ENCODE measurements at places on chromosomes 1 and 21.
A peak's percentile ranks its signal among the peaks of the same experiment; 100 is the strongest.

- no peak for DNase-seq
Observed at GRCh38 chr21:29084372-29084771, 10.9 kb upstream of the CCT8 start.

DNA sequence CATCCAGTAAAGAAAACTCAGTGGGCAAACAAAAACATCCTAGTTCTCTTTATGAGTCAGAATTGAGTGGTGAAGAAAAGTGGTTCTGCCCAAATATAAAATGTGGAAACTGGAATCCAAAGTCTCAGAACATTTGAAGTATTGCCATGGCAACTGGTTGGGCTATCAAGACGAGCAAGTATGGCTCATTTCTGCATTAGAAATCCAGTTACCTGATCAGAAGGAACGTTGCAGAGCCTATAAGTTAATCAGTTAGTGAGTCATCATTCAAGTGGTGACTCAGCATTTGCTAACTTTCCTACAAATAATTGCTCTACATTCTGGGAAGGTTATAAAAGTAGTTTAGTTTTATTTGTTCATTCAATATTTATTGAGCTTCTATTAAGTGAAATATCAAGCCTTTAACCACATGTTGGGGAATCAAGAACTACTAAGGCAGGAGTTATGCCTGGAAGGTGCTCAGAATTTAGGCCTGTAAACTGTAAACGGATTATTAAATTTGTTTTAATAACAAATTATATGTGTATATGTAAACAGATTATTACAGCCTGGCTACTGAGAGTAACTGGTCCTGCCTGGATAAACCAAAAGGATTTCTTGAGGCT is 104.3 kb downstream of the PAPPA2 start:
- DNase-seq = no peak

DNA sequence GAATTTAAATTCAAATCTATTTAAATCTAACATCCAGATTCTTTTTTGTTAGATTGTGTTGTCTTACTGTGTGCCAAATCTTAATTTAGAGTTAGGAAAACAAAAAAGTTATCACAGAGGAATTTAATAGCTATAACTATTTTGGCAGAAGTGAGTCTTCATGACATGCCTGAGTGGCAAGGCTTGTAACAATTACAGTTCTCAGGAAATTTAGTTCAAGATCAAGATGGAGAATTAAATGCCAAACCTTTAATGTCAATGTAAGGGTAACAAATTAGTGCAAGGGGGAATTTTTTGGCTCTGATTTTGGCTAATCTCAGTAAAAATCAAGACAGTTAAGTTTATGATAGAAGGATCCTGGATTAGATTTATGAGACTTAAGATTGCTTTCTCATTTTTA is 58.4 kb downstream of the GDAP2 start:
- no peak for DNase-seq

- no peak for DNase-seq
Observed at GRCh38 chr1:55555956-55556725, 341.0 kb upstream of the USP24 start.

- no peak for DNase-seq
Observed at GRCh38 chr1:3578433-3578805, 32.9 kb downstream of the MEGF6 start.

- peak; percentile 39 for DNase-seq
Observed at GRCh38 chr1:32876341-32877210, 5.9 kb upstream of the FNDC5 start.

DNA sequence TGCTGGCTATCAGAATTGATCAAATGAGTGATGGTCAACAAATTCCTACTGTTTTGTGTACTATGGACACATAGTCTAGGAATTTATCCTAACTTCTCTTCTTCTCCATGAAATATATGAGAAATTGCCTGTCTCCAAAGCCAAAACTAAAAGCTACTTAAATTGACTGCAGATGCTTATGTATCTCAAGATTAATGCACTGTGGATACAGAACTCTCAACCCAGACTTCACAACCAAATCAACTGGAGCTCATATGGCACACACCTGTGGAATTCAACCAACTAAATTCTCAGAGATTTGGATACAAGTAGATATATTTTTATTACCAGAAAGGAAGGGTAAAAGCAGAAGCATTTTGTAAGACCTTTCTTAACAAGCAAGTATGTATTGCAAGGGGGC is 566.1 kb downstream of the LTN1 start:
- DNase-seq = no peak

GRCh38 chr1:230548357-230548756 is 93.9 kb upstream of the COG2 start:
- DNase-seq = no peak

- DNase-seq = no peak
Observed at GRCh38 chr1:53982034-53982762, 35.8 kb downstream of the LDLRAD1 start.

GRCh38 chr21:34989337-34990151 is 59.6 kb downstream of the RUNX1 start:
- DNase-seq = no peak

DNA sequence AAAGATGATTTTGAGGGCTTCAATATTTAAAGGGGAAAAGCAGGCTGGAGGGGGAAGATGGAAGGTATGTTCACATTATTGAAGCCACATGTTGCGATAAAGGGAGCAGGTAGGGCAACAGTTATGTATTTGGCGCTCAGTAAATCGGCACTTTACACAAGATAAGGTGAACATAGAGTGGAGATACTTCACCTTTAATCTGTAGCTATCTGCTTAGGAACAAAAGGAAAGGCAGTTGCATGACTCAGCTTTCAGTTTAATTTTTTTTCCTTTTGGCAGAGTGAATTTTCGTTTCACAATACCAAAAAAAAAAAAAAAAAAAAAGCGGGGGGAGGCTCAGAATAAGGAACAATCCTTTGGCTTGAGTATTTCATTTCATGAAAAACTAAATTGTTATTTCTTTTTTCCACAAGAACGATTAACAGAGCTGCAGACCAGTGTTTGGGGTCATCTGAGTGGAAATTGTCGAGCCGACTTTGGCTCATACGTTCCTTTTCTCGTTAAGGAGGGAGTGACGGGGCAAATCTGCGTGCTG is 1.1 kb upstream of the COQ8A start:
- DNase-seq = no peak

DNA sequence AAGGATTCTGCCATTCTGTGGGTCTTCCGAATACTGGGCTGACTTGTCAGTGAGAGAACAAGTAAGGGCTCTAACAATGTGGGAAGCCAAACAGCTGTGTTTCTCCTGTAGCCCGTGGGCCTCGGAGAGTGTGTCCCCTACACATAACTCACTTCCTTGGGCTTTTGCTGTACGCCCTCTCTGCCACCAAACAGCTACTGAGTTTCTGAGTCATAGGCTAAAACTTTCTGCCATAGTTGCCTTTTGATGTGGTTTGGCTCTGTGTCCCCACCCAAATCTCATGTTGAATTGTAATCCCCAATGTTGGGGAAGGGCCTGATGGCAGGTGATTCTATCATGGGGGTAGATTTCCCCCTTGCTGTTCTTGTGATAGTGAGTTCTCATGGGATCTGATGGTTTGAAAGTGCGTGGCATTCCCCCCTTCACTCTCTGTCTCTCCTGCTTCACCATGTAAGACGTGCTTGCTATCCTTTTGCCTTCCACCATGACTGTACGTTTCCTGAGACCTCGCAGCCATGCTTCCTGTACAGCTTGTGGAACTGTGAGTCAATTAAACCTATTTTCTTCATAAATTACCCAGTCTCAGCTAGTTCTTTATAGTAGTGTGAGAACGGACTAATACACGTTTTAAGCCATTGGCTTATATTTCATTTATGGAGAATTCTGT is 194.8 kb upstream of the HMCN1 start:
- DNase-seq = no peak

DNA sequence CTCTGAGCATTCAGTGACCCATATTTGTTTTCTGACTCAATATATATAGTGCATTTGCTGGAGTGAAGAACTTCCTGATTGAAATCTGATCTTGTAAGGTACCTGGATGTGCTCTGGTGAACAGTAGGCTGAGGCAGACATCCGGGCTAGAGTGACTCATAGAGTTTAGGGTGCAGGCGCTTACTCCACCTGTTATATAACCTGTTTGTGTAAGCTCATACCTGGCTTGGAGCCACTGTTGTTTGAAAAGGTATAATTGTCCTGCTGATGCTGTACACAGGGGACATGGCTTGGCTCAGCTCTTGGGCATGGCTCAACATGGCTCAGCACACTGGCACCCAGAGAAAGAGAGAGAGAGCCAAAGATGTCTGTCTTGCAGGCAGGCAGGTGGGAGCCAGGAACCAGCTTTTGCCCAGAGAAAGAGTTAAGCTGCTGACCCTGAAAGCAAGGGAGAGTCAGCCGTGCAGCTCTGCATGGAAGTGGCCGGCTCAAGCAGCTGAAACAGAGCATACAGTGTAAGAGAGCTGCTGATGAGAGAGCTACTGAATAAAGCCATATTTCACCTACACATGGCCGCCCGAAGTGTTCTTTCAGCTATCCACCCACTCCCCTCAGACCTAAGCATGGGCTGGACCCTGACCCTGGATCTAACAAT is 43.2 kb downstream of the GJA5 start:
- no peak for DNase-seq

- no peak for DNase-seq
Observed at GRCh38 chr1:202728951-202729350, 18.7 kb upstream of the SYT2 start.

DNA sequence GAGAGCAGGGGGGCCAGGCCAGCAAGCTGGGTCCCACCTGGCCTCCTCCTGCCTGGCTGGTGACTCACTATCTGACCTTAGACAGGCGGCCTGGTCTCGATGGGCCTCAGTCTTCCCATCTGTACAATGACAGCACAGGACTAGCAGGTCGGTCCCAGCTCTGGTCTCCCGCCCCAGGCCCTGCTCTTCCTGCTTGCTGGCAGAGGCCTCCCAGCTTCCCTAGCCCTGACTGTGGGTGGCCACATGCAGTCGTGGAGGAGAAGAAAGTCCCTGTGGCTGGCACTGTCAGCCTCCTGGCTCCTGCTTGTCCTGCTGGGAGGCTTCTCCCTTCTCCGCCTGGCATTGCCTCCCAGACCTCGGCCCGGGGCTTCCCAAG is 817 bp downstream of the EXTL1 start:
- DNase-seq = no peak

DNA sequence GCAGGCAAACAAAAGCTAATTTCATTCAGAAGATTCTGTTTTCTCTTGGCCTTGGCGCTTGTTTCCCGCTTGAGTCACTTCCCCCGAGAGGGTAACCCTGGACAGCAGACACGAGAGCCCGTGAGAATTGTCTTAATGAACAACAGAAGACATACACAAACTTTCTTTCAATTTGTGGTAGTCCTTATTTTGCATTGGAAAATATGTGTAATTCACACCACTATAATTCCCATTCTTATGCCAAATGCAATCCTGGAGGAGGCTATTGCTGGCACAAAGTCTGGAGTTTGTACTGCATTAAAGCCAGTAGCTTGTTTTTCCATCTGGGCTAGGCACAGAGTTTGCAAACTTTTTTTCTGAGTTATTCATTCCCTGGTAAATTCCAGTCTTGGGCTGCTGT is 109.8 kb upstream of the IVNS1ABP start:
- DNase-seq = no peak

- no peak for DNase-seq
Observed at GRCh38 chr1:115296981-115297380, 41.1 kb downstream of the NGF start.

- DNase-seq = no peak
Observed at GRCh38 chr1:169809370-169810095, 14.8 kb upstream of the METTL18 start.

GRCh38 chr1:79847700-79848099 is 841.2 kb upstream of the ADGRL4 start:
- no peak for DNase-seq

DNA sequence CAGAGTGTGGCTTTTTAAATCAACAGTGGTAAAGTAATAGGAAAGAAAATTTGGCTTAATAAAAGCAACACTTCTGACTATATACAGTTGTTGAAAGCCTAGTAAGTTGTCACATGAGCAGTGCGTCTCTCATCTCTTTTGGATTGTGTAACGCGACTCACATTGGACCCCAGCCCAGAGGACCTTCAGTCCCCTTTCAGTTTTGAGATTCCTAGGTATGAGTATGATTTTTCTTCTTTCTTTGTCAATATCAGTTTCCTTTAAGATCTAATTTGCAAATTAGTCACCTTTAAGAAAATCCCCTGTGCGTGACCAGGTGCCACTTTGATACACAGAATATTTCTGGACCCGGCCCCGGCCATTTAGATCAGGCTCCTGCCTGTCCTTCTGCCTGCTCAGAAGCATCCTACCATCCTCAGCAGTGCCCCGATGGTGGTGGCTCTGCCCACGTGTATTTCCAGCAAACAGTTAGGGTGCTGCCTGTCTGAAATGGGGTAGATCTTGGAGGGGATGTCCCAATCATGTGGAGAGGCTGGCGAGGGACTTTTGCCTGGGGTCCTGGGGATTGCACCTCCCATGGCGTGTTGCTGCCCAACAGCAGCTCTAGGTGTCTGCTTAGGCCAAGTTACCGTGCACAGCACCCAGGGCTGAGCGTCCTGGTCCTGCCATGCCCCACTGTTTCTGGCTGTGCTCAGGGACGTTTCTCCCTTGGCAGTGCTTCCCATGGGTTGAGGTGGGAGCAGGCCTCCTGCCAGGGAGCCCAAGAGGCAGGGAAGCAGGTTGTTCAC is 21.1 kb downstream of the SNAP47 start:
- DNase-seq = no peak

GRCh38 chr1:241990040-241990439 is 8.9 kb downstream of the MAP1LC3C start:
- no peak for DNase-seq

DNA sequence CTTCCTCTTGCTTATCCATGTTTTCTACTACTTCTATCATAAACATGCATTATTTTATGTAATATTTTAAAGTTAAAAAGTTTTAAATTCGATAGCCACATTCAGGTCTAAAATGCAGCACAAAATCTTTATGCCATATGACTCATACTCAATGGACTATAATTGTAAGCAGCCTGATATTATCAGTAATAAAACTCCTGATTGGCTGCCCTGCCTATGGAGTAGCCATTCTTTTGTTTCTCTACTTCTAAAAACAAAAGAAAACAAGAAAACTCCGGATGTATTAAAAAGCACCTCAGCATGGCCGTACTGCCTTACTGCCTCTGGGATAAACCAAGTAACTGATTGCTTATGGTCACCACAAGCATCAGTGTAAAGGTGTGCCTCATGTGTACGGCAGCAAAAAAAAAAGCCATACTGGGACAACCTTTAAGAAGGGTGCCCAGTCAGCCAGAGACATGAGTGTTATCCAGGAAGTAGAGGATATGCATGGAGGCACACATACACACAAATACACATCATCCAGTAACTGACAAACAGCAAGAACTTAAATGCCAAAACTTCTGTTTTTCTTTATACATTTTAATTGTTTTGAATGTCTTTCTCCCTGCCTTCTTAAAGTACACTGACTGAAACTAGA is 9.2 kb downstream of the SLC35D1 start:
- DNase-seq = no peak

GRCh38 chr1:184258525-184258924 is 128.3 kb upstream of the C1orf21 start:
- no peak for DNase-seq

DNA sequence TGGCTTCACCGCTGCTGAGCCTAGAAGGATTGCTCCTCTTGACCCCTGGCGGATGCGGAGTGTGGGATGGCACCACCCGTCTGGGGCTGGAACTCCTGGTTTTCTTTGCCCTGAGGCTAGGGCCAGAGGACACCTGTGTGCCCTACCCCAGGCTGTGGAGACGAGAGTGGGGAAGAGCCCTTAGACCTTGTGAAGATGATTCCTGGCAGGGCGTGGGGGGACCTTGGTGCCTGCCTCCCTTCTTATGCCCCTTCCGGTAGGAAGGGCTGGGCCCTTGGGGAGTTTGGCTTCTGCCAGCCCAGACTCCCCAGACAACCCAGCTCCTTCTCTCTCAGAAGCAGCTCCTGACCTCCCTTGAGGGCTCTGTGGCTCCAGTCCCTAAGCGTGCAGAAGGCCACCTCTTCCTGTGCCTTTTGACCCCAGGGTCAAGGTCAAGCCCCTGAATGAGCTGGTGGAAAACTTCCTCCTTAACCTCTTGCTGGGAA is 891 bp downstream of the RPS6KA1 start:
- no peak for DNase-seq

Data from activated T-helper 1 cell treated with Interleukin-2 at 50 U/mL for 16 hours (primary cell).